ENCODE measurements at places on chromosomes 3 and 15. TPM values are rescaled to one million over a fixed set of nuclear protein-coding genes. Genes with fewer than 3 reads are reported as not detected.

SAXO2 gene
- 14.8 TPM for total RNA-seq

SNX22 gene
- total RNA-seq, result 12.5 TPM

SOX2 gene
- total RNA-seq, result 188 TPM

SHC4 gene
- total RNA-seq, result 10.1 TPM

MESP2 gene
- total RNA-seq, result 0.92 TPM

CHRFAM7A gene
- total RNA-seq, result 14.8 TPM

AGBL1 gene
- 3.0 TPM for total RNA-seq

NMNAT3 gene
- total RNA-seq, result 6.9 TPM

RAB6B gene
- total RNA-seq, result 160 TPM

TBC1D21 gene
- not detected for total RNA-seq

CHSY1 gene
- total RNA-seq, result 34.1 TPM

TMCO5A gene
- not detected for total RNA-seq

SUSD5 gene
- total RNA-seq, result 7.4 TPM

EPHB3 gene
- 20.5 TPM for total RNA-seq

GP5 gene
- total RNA-seq, result under 0.01 TPM

FANCD2OS gene
- total RNA-seq, result not detected

CRYGS gene
- total RNA-seq, result 2.1 TPM

CYP1A1 gene
- total RNA-seq, result 0.23 TPM

IL12A gene
- 1.4 TPM for total RNA-seq

FMN1 gene
- 2.1 TPM for total RNA-seq

ARL14 gene
- not detected for total RNA-seq

PGBD4 gene
- total RNA-seq, result 5.3 TPM

GNAT1 gene
- not detected for total RNA-seq

NEO1 gene
- 98.5 TPM for total RNA-seq

PPIB gene
- 191 TPM for total RNA-seq

MYRIP gene
- total RNA-seq, result 13.8 TPM

WDR76 gene
- total RNA-seq, result 12.5 TPM

TMEM212 gene
- not detected for total RNA-seq

FAM174B gene
- total RNA-seq, result 21.0 TPM

GOLGA6C gene
- not detected for total RNA-seq

FBXW12 gene
- total RNA-seq, result 1.8 TPM

Data from diencephalon (tissue), 1 donor.